ENCODE measurements at places on chromosomes 4 and X.

DNA sequence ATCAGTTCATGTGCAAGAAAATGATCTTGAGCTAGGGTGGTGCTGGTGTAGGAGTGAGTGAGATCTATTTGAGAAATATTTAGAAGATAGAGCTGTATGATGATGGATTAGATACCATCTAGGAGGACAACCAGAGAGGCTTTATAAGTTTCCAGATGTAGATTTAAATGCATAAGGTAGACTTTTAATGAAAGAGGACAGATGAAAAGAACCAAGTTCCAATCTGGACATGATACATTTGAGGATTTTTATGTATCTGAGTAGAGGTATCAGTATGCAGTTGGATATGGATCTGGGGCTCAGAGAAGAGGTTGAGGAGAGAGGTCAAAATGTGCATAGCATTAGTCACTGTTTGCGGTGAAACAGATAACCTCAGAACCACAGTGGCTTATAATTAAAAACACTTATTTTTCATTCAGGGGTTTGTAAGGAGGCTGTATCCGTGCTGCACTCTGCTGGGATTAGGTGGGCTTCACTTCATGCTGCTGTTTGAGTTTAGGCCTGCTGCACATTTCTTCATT is 348.7 kb downstream of the BMPR1B start:
- DNase-seq, result no peak

DNA sequence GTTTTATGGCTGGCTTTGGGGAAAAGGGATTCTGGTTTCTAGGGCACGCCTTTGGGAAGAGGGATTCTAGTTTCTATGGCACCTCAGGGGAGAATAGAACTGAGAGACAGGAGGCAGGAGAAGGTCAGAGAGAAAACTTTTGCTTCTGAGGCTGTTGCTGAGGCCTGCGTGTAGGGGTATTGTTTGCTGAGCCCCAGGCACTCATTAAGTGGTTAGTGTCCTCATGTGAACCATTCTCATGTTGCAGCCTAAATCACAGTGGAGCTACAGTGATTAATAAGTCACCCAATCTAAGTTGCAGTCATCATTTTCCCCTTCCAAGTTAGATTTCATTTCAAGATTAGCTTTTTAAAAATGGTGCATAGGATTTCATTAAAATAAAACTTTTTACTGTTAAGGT is 29.0 kb downstream of the VCX3A start:
- DNase-seq, result no peak

- DNase-seq, result no peak
Observed at GRCh38 chr4:53346920-53347852, 18.7 kb downstream of the SCFD2 start.

DNA sequence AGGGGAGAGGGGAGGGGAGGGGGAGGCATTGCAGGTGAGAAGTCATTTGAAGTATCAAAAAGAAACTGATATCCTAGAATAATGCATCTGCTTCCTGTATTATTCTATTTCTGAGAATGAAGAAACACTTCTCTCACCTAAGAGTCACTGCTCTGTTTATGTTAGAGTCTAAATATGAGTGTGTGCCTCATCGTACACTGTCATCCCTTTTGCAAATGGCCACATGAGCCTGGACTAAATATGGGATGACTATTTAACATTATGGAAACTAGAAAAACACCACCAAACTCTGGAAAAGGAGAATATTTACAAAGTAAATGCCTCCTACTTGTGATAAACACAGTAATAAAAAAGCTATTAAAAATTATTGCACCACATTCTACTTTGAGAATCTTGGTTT is 146.4 kb upstream of the NOCT start:
- DNase-seq, result no peak

DNA sequence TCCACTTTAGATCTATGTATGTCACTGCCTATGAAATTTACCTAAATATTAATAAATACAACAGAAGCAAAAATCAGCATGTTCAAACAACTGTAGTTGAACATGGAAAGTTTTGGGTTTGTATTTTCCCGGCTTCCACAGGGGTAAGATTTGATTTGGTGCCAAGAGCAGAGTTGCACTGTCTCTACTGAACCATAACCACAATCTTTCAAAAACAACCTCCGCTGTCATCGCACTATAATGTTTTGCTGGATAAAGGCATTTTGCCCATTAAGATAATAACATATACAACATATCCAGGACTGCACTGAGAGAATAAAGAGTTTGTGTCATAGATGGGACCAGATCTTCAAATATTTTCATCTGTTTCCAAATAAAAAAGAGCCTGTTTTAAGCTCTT is 94.9 kb downstream of the TENM3 start:
- DNase-seq, result no peak

GRCh38 chrX:15939737-15940136 is 85.1 kb upstream of the AP1S2 start:
- peak; percentile 70 for DNase-seq

- DNase-seq, result no peak
Observed at GRCh38 chrX:133878710-133879109, 106.7 kb downstream of the GPC3 start.

- DNase-seq, result no peak
Observed at GRCh38 chr4:149279331-149279730, 536.3 kb downstream of the IQCM start.

DNA sequence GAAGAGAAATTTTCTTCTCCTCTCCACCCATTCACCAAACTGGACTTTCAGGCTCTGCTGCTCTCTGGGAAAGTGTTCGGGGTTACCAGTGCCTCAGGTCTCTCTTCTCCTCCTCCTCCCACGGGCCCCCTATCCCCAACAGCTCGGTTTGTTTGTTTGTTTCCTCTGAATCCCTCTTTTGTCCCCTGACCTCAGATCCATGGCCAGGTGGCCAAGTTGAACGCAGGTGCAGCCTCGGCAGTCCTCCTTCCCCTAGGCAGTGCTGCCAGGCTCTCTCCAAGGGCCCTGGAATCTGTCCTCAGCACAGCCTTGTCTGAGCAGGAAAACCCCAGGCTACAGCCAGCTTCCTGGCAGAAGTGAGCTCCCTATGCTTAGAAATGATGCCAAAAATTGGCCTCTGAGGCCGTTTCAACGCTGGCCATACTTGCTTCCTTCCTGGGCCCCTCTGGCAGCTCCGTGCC is 60.0 kb downstream of the FHDC1 start:
- DNase-seq, result no peak

DNA sequence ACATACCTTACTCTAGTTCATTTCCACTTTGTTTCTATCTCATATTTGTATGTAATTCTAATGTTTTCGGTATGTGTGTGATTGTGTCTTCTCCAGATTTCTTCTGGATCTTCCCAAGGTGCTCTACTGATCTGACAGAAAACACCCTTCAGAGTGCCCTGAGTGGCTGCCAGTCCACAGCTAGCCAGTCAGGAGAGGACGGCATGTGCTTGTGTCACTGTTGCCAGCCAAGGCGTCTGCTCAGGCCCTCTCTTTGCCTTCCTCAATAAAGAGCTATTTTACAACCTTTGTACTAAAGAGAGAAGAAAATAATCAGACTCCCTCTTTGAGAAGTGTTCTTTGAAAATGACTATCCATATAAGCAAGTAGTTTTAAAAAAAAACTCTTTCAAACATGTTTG is 29.0 kb downstream of the CD99L2 start:
- no peak for DNase-seq

GRCh38 chrX:138298268-138298667 is 413.2 kb downstream of the FGF13 start:
- DNase-seq, result no peak

- DNase-seq, result no peak
Observed at GRCh38 chrX:627510-627981, 3.0 kb upstream of the SHOX start.

GRCh38 chr4:16070203-16070602 is 13.6 kb downstream of the PROM1 start:
- DNase-seq, result no peak

- no peak for DNase-seq
Observed at GRCh38 chrX:116413273-116413672, 23.1 kb upstream of the SLC6A14 start.

- DNase-seq, result no peak
Observed at GRCh38 chr4:188435381-188435780, 296.1 kb downstream of the TRIML1 start.

GRCh38 chrX:153634832-153635231 is 12.2 kb upstream of the DUSP9 start:
- no peak for DNase-seq

DNA sequence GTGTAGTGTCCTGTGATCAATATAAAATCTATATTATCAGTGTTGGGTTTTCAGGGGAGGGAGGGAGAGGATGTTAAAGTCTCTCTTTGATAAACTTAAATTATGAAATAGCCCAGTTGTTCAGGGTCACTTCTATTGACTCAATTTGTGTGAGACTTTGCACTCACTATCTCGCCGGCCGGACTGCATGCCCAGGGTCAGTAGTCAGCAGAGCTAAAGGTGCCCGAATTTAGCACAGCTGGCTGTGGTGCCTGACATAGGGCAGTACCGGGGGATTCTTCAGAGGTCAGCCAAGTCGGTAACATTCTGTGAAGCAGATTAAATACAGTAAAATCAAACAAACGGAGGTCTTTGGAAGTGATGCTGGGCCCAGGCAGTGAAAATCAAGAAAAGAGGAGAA is 19.2 kb downstream of the GABRQ start:
- DNase-seq, result no peak

- no peak for DNase-seq
Observed at GRCh38 chr4:183732296-183732695, 73.2 kb downstream of the TRAPPC11 start.

GRCh38 chr4:105613306-105613705 is 60.9 kb downstream of the ARHGEF38 start:
- DNase-seq, result no peak

DNA sequence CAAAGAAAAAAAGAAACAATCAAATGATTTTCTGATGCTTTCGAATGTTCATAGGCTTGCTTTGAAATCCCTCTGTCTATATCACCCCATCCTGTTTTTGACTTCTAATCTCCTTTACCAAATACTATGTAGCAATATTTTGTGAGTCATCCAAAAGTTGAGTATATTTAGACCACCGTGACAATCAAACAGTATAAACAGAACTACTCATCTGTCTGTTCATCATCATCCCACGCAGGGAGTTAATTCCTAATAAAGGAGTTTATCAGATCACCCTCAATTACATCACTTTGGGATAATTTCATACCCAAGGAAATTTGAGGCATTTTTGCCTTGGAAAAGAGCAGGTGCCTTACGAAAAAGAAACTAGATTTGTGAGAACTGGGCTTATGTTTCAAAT is 212.9 kb downstream of the CBR4 start:
- DNase-seq, result peak; percentile 85

DNA sequence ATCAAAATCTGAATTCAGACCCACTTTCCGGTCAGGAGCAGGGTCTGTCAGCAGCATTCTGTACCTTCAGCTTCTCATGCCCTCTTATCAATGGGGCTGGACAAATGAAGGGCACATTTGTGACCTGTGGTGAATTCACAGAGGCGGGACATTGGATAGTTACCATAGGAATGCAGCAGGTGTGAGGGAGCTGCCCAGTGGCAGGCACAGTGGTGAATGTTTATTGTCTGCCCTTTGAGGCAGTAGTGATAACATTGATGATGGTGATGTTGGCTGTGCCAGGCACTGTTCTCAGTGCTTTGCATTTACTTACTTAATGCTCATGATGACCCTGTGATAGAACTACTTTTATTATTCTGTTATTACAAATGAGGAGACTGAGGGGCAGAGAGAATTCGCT is 101.2 kb upstream of the KIT start:
- DNase-seq, result no peak
